ENCODE measurements at places on chromosomes 3 and 15.

- DNase-seq: peak; percentile 60
These were observed 229.8 kb downstream of the NFKBIZ start for GRCh38 chr3:102078854-102079808.

DNA sequence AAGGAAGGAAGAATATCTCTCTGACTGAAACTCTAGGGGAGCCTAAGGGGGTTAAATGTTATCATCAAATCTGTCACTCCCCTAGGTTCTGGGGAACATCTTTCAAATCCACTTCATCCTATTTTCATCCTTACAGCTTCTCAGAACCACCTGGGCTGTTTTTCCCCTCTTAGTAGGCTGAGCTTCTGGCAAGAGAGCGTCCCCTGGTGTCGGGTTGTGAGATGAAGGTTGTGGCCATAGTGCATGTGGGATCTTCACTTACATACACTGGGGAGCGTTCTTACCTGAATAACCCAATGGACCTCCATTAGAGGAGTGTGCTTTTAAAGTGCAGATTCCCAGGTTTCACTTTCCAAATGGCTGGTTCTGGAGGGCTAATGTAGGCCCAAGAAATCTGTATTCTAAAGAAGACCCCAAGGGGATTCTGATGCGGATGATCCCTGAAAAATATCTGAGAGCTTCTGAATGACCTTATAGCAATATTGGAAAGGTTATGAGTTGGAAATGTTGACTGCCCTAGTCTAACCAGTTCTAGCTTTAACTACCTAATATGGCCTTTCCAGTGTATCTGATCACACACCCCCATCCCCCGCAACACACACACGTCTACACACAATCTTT, 663.7 kb downstream of the AGBL1 start:
- peak; percentile 54 for DNase-seq

DNA sequence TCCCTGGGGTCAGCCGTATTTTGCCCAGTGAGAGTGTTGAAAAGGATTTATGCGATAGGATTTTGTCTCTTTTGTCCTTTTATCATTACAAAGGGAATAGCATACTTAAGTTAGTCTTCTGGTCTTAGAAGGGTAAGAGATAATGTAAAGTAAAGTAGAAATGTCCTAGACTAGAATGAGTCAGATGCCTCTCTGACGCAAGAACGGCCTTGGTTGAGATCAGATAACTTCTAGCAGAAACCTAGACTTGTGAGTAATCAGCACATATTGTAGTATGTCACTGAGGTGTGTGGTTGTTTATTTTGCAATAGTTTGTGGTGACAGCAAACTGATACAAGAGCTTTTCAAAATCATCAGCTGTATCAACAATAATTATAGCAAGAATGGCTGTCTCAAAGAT, 866.1 kb downstream of the NSUN3 start:
- DNase-seq: peak; percentile 57

GRCh38 chr15:62071711-62072308, 5.0 kb downstream of the C2CD4A start:
- peak; percentile 44 for DNase-seq

- no peak for DNase-seq
These were observed 9.9 kb upstream of the GP9 start for GRCh38 chr3:129050556-129051295.

Data from small intestine (tissue), 16 donors.